ENCODE measurements at places on chromosomes 12 and 14. TPM values are rescaled to one million over a fixed set of nuclear protein-coding genes. Genes with fewer than 3 reads are reported as not detected.

Gene RDH16
- 0.30 TPM for total RNA-seq

DNA sequence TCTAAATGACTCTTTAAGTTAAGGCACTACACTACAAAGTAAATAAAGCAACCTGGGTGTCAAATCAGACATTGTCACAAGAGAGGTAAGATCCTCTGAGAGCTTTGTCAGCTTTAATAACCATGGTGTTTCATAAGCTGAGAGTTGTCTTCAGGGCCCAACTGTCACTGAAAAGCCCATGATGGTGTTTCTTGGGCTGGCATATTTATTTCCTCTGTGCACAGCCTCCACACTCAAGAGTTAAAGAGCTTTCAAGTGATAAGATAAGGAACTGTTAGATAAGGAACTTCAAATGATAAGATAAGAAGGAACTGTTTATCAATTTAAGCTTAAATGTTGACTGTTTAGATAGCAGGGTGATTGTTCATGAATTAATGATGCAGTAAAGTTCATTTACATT lies 495.4 kb downstream of the TMEM117 start:
- no peak overlapping the region for H3K27ac ChIP-seq
- no peaks in the 10 kb centered on the region for H3K36me3 ChIP-seq
- no peak for DNase-seq
- no peaks in the 10 kb centered on the region for H3K4me1 ChIP-seq
- no peaks in the 10 kb centered on the region for H3K27me3 ChIP-seq

DNA sequence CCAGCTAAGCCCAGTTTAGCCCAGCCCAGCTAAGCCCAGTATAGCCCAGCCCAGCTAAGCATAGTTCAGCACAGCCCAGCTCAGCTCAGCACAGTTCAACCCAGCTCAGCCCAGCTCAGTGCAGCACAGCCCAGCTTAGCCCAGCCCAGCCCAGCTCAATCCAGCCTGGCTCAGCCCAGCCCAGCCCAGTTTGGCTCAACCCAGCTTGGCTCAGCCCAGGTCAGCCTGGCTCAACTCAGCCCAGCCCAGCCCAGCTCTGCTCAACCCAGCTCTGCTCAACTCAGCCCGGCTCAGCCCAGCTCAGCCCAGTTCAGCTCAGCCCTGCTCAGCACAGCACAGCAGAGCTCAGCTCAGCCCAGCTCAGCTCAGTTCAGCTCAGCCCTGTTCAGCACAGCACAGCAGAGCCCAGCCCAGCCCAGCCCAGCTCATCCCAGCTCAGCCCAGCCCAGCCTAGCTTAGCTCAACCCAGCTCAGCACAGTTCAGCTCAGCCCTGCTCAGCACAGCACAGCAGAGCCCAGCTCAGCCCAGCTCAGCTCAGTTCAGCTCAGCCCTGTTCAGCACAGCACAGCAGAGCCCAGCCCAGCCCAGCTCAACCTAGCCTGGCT lies 330.9 kb downstream of the TMEM121 start:
- H3K4me1 ChIP-seq, result no peaks in the 10 kb centered on the region
- H3K27ac ChIP-seq, result no peak overlapping the region
- DNase-seq, result no peak
- H3K27me3 ChIP-seq, result no peaks in the 10 kb centered on the region
- H3K4me3 ChIP-seq, result no peak overlapping the region

- H3K4me1 ChIP-seq, result no peaks in the 10 kb centered on the region
- no peak for DNase-seq
- no peak overlapping the region for H3K4me3 ChIP-seq
- no peaks in the 10 kb centered on the region for H3K36me3 ChIP-seq
- no peaks in the 10 kb centered on the region for H3K27me3 ChIP-seq
Observed at GRCh38 chr12:100364324-100364723, 7.5 kb downstream of the SLC17A8 start.
